Frontal cortex (tissue), 4 donors: ENCODE measurements at places on chromosomes 7 and 10. TPM values are rescaled to one million over a fixed set of nuclear protein-coding genes. Genes with fewer than 3 reads are reported as not detected.

Gene DNAJC12
- 4.5 TPM for total RNA-seq

Gene IL2RA
- total RNA-seq: not detected

Gene SLF2
- 46.5 TPM for total RNA-seq

Gene UNCX
- total RNA-seq: not detected

Gene CALML5
- total RNA-seq: not detected

Gene TFPI2
- total RNA-seq: 0.41 TPM

Gene GET4
- 20.8 TPM for total RNA-seq

Gene TMEM176A
- 1.2 TPM for total RNA-seq

Gene TET1
- total RNA-seq: 39.9 TPM

Gene LDB1
- 94.2 TPM for total RNA-seq

Gene SLC16A12
- total RNA-seq: 1.2 TPM

Gene TMEM178B
- total RNA-seq: 53.0 TPM

Gene TMEM270
- total RNA-seq: not detected
